Stimulated activated naive CD8-positive, alpha-beta T cell treated with anti-CD3 and anti-CD28 coated beads, Interleukin-15, Interleukin-2, amounts not matched to agents 100 U/mL and 50 U/mL, for 24 hours (primary cell): ENCODE measurements at places on chromosomes 7 and 10.

DNA sequence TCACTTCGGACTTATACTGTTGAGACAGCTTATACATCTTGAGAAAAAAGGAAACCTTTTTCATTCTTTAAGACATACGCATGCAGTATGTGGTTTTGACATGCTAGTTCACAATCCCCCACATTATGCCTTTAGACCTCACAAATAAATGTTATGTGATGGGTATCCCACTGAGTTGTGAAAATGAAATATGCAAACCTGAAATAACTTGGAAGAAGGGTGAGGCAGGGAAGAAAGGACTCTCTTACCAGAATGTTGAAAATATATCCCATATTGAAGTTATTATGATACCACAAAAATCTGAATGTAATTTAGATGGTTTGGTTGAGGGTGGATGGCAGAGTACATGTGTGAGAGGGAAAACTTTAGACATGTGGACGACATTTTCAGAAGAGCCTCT, 379.8 kb downstream of the BBS9 start:
- DNase-seq = no peak

DNA sequence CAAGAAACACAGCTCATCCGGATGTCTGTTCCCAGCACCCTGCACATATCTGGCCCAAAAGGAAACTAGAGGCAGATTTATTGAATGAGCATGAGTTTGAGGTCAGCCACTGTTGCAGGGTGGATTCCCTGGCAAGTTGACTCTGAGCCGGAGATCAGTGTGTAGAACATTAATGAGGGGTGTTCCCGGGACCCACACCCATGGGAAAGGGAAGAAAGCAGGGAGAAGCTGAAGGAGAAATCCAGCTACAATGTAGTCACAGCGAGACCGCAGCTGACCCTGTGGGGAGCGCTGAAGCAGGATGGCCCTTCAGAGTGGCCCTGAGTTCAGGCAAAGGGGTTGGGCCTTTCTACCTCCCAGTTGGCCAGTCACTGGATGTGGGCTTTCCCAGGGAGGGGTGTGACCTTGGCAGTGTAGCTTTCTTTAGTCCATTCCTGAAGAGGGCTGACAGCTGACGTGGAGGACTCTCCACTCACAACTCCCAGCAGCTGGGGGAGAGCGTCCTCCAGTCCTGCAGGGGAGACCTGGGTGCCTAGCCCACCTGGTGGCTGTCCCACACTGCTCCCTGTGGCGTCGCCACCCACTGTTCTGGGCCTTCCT, 324.2 kb upstream of the ZMIZ1 start:
- no peak for DNase-seq

- no peak for DNase-seq
Measured at GRCh38 chr10:76185471-76186301, 754.3 kb downstream of the LRMDA start.

DNA sequence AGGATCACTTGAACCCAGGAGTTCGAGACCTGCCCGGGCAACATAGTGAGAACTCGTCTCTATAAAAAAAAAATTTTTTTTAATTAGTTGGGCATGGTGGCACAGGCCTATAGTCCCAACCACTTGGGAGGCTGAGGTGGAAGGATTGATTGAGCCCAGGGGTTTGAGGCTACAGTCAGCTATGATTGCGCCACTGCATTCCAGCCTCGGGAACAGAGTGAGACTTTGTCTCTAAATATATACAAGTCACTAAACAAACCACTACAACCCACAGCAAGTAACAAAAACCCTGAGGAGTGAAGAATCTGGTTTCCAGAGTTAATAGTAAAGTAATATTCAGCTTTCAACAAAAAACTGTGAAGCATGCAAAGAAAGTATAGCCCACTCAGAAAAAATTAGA, 32.7 kb upstream of the HHEX start:
- DNase-seq = no peak

- no peak for DNase-seq
Measured at GRCh38 chr10:125857185-125857760, 23.8 kb downstream of the DHX32 start.

DNA sequence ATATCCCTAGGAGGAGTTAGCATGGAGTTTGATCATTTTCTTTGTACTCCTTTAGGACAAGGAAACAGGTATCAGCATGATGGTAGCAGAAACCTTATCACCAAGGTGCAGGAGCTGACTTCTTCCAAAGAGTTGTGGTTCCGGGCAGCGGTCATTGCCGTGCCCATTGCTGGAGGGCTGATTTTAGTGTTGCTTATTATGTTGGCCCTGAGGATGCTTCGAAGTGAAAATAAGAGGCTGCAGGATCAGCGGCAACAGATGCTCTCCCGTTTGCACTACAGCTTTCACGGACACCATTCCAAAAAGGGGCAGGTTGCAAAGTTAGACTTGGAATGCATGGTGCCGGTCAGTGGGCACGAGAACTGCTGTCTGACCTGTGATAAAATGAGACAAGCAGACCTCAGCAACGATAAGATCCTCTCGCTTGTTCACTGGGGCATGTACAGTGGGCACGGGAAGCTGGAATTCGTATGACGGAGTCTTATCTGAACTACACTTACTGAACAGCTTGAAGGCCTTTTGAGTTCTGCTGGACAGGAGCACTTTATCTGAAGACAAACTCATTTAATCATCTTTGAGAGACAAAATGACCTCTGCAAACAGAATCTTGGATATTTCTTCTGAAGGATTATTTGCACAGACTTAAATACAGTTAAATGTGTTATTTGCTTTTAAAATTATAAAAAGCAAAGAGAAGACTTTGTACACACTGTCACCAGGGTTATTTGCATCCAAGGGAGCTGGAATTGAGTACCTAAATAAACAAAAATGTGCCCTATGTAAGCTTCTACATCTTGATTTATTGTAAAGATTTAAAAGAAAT, 4.8 kb downstream of the BAMBI start:
- no peak for DNase-seq

DNA sequence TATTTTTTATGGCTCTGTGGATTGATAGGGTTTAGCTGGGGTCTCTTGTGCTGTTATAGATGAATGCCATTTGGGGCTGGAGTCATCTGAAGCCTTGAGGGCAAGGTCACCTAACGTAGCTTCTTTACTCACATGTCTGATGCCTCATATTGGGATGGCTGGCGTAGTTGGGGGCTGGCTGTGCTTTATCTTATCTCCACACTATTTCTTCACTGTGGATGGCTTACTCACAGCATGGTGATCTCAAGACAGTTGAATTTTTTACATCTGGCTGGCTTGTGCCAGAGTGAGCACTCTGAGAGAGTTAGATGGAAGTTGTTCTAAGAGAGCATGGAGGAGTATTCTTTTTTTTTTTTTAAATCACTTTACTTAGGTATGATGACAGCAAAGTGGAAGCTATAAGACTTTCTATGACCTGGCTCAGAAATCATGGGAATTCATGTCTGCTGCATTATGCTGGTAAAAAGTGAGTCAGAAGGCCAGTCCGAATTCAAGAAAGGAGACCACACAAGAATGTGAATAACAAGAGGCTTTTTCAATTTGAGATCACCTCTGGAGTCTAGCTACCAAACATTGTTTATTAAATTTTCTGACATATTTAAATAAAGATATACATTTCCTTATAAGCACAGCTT, 252.4 kb upstream of the TPK1 start:
- DNase-seq = no peak

- no peak for DNase-seq
Measured at GRCh38 chr10:67883710-67884312, 645 bp upstream of the SIRT1 start.

GRCh38 chr7:31073326-31074119, 21.4 kb downstream of the ADCYAP1R1 start:
- DNase-seq = no peak

DNA sequence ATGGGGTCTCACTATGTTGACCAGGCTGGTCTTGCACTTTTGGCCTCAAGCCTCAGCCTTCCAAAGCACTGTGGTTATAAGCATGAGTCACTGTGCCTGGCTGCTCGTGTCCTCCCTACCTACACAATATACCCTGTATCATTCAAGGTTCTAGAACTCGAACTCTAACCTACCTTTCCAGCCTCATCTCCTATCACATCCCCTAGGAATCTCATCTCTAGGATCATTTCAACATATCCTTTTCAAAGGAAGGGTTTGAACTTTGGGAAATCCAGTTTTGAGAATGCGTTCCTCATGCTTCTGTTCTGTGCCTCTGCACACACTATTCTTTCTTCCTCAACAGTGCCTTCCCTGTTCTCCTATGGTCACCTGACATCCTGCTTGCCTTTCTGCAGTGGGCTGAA, 87.8 kb upstream of the RHEB start:
- no peak for DNase-seq

DNA sequence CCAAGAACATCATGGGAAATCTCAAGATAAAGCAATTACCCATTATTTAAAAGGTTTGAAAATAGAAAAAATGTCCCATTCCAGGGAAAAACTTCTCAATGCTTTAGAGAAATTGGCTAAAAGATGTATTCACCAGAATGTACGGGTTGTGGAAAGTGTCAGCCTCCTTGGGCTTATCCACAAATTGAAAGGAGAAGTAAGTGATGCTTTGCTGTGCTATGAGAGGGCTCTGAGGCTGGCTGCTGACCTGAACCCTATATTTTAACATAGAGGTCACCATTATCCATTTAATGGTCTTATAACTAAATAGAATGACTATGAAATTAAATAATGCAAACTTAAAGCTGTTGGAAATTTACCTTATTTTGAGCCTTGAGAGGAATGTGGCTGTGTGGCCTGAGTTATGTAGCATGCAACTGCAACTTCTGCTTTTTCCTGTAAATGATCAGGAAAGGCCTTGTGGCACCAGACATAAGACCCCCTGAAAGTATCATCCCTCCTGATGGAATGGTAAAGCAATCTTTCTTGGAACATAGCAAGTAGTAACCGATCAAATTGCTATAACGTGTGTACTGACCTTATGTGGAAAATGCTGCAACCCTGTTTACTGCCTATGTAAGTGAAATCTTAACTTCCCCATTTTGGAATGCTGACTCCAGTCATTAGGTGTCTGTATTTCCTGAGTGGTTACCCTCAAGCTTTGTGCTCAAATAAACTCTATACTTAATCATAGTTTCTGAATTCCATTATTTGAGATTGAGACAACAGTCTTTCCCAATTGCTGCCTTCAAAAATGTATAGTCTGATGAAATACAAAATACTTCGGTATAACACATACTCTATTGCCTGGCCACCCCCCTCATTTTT, 6.9 kb downstream of the IFIT1B start:
- DNase-seq = no peak

GRCh38 chr7:50497068-50497642, 47.0 kb upstream of the FIGNL1 start:
- no peak for DNase-seq

DNA sequence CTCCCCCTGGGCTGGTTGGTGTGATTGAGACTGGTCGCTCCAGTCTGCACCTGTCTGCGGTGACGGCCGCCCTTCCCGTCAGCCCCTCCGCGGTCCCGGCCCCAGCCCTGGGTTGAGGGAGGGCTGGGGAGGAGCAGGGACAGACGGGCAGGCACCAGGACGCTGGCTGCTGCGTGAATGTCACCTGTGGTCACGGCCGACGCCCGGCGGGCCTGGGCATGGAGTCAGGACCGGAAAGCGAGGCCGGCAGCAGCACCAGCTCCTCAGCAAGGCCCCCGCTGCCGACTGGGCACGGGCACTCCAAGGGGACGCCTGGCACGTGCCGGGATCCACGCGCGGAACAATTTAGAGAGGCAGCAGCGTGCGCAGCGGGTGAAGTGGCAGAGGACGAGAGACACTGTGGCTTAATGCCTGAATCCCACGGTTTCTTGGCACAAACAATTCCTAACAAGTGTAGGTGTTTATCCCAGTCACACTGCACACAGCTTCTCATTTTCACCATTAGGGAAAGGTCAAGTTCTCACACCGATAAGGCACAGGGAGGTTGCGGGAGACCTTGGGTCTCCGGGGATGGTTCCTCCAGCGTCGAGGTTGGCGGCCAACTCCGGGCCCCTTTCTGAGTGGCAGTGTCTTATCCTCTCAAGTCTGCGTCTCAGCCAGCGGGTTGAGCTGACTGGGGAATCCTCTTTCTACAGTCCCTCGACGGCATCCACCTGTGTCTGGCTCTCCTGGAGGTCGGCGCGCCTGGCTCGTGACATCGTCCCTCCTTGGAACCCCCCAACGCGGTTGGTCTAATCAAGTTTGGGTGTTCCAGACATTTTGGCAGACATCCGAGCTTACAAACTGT, 66.4 kb upstream of the ADGRA1 start:
- no peak for DNase-seq

DNA sequence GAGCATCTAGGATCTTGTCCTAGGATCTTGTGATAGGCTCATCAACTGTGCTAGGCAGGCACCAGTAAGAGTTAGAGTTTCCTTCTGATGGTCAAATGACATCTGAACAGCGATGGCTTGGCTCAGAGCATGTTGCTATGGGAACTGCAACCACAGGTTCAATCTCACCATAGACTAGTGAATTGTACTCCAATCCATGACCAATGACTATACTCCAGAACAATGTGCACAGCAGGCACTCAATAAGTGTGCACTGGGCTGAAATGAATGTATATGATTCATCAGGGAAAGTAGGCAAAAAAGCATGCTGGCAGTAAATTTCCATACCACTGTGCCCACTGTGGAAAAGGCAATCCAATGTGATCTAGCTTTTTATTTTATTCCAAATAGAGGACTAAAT, 163.6 kb upstream of the HPS1 start:
- no peak for DNase-seq

DNA sequence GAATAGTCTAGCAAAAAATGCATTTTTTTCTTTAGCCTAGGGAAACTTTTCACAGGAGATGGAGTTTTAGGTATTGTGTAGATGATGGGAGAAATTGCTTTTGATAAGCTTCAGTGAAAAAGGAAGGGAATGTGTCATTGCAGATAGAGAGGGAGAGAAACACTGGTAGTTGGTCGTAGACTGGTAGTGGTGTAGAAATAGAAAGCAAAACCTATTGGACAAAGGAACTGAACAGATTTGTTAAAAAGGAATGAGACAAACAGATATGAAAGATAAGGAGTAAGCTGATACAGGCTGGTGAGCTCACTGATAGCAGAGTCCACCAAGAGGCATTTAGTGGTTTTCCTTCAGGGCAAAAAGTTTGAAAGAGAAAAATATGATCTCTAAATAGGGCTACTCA, 94.3 kb downstream of the ZEB1 start:
- no peak for DNase-seq

DNA sequence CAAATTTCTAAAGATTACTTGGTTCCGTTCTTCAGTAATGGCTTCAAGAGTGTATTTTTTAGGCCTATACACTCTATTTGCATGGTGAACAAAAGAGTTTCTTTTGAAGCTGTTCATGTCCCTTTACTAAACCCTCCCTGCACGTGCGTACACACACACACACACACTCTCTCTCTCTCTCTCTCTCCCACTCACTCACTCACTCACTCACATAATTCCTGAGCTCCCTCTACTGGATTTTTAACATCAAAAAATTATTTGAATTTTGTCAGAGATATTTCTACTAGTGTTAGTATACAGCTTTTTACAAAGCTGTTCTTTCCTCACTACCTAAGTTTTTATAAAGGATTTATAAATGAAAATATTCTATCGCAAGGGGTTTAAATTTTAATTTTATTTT, 85.9 kb downstream of the UBE3C start:
- DNase-seq = no peak

DNA sequence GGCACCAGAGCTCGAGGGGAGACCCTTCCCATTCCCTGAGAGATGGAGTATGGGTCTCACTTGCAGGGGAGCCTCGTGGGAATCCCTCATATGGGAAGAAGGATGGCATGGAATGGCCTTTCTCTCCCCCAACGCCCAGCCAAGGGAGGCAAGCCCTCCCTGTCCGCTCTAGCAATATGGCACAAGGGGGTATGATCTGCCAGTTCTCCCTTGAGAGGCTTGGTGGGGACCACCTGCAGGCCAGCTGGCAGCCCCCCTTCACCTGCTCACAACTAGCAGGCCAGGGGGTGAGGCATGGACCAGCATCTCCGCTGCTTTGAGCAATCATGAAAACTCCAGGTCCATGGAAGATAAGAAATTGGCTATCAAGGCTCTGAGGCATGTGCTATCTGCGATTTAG, 70.8 kb downstream of the PARP12 start:
- DNase-seq = no peak
